SHP77 treated with DMSO at 0.1 percent for 48 hours (cell line): ENCODE measurements at places on chromosomes 6 and 20.
A peak's percentile ranks its signal among the peaks of the same experiment; 100 is the strongest.

DNA sequence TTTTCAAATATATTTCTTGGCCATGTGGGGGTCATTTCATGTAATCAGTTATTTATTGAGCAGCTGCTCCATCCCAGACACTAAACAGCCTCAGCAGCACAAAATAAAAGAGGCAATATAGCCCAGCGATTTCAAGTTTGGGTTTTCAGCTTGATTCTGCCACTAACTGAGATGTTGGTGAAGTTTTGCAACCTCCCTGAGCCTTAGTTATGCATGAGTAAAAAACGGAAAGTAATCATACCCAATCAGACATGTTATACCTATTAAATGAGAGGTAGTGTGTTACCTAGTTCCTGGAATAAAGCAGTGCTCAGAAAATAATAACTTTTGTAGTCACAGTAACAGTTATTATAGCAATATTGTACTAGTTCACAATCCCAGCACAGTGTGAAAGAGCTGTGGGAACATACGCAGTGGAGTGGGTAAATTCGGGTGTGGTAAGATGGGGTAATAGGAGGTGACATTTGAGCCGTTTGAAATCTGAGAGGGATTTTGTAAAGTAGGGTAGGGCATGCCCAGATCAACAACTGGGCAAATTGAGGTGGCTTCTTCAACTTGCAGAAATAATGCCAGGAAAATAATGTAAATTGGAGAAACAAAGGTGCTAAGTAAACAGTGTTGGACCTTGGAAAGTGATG, 1.5 kb downstream of the SLC9A8 start:
- no peak for DNase-seq

GRCh38 chr20:16404171-16404570, 169.1 kb downstream of the KIF16B start:
- DNase-seq = no peak

GRCh38 chr6:107866606-107867301, 42.6 kb upstream of the SCML4 start:
- peak; percentile 20 for DNase-seq

DNA sequence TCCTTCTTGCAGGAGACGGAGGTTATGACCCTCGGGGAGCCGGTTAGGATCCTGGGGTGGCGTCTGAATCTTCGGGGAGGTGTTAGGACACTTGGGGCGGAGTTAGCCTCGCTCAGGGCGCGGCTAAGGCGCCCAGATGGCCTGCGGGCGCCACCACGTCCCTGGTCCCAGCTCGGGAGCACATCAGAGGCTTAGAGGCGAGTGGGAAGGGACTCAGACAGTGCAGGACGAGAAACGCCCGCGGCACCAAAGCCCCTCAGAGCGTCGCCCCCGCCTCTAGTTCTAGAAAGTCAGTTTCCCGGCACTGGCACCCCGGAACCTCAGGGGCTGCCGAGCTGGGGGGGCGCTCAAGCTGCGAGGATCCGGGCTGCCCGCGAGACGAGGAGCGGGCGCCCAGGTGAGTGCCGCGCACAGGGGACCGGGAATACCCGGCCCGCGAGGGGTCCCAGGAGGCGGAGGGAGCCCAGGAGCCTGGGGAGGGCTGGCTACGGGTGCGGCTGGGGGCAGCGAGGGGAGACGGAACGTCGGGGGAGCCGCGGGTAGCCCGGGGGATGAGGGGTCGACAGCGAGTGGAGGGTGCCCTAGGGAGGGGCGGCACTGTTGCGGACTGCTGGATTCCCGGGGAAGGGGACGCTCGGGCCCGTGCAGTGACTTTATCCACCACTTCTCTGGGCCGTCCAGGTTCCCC, at the start of gene HCK:
HCK (plus strand) TSS at position 153 of the 688 bp plus-strand sequence.
- DNase-seq = no peak

DNA sequence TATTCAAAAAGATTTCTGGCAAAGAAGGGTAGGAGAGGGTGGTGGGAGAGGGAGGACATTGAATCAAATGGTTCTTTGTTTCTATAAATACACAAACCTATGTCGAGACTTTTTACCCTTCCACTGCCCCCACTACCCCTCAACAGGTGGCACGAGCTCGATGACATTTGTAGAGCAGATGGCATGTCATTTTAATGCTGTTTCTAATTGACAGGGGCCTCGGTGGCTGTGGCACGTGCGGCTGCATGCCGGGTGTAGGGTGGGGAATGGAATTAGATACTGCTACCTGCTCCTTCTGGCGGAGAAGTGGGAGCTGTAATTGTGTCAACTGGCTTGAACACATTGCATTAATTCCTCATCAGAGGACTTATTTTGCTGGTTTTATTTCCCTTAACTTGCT, 29.1 kb upstream of the SASH1 start:
- no peak for DNase-seq

DNA sequence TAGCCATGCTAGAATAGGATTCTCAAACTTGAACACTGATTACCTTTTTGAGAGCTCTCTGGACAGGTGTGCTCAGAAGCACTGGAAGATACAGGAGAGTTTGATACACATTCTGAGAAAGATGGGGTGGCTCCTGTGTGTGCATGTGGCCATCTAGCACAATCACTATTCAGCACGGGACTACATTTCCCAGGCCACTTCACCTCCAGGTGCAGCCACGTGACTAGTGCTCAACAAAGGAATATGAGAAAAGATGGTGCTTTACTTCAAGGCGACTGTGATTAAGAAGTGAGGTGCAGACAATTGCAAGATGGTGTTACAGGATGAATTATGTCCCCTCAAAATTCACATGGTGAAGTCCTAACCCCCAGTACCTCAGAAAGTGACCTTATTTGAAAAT, 103.8 kb downstream of the BACH2 start:
- no peak for DNase-seq

DNA sequence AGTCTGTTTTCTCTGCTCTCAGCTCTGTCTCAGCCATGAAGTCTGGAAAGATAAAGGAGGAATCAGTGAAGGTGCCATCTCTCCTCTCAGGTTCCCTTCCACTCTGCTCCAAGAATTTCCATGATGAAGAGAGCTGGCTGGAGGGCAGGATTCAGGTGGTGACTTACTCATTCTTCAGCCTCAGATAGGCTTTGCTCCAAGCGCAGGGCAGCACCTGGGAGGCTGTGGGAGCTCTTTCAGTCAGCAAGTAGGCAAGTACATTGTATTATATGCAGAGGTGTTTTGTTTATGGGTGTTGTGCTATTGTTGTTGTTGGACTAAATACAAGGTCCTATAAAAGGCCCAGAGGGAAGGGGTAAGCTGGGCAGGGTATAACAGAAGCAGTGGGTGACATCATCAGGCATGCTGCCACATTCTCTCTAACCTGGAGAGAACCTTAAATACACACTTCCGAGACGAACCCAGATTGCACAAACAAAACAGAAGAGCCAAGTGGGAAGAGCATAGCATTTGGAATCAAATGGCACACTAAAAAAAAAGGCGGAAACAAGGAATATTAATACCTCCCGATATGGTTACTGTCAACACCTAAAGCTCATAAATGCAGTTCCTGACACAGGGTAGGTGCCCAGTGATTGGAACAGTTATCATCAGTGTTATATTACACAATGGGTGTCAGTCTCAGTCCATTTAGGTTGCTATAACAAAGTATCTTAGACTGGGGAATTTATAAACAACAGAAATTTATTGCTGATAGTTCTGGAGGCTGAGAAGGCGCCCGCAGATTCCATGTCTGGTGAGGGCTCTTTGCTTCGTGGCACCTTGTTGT, 14.5 kb upstream of the PSMG4 start:
- no peak for DNase-seq

GRCh38 chr6:143290206-143290605, 160.3 kb downstream of the ADAT2 start:
- DNase-seq = no peak

- no peak for DNase-seq
Measured at GRCh38 chr6:37570482-37571133, 70.9 kb upstream of the CCDC167 start.

GRCh38 chr6:100810015-100810414, 71.1 kb downstream of the ASCC3 start:
- DNase-seq = no peak

DNA sequence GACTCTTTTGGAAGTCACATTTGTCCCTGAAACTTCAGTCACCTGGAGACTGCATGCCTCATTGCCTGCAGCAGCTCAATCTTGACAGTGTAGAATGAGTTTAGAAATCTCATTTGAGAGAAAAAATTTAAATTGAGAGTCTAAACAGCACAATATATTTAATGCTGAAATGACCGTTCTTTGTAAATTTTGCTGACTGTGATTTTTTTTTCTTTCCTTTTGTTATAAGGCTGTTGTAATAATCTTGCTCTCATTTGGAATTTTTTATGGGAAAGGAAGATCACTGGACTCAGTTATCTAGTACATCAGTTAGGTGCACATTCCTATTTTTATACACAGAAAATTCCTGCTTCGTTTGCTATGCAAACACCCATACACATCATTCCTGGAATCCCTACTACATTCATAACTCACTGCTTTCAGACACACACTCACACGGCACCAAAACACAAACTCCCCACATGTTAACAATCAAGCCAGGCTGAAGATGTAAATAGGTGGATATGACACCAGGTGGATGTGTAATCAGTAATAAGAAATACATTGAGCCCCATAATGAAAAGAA, 43.8 kb downstream of the PTCHD4 start:
- DNase-seq = no peak

- DNase-seq = no peak
Measured at GRCh38 chr6:154738551-154738961, 5.3 kb downstream of the SCAF8 start.

DNA sequence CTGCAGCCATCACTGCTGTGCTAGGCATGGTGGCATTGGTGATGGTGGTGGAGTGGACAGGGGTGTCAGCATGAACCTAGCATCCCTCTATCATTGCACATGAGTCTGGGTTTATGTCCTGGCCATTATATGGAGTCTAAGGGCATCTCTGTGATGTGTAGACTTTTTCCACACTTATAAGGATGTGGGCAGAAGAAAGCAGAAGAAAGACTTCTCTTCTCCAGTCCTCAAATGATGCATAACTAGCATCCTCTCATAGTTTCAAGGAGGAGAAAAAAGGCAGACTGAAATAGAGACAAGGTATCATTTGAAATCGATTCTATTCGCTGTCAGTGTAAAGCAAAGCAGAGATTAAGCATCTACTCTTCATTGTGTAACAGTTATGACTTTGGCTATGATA, 140.0 kb upstream of the ATXN1 start:
- no peak for DNase-seq

DNA sequence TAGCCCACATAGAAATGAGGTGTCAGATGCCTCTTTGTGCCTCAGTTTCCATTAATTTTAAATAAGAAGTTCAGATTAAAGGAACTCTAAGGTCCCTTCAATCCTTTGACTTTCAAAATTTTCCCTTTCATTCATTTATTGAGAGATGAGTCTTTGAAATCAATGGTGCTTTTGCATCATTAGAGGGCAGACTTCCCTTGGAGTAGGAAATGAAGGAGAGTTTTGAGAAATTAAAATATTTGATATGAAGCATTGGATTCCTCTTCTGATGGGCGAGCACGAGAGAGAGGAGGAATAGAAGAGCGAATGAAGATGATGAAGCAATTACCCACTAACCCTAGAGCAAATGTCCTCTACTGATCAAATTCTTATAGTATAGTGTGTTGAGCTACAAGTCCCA, 105.7 kb downstream of the EDN1 start:
- DNase-seq = no peak

DNA sequence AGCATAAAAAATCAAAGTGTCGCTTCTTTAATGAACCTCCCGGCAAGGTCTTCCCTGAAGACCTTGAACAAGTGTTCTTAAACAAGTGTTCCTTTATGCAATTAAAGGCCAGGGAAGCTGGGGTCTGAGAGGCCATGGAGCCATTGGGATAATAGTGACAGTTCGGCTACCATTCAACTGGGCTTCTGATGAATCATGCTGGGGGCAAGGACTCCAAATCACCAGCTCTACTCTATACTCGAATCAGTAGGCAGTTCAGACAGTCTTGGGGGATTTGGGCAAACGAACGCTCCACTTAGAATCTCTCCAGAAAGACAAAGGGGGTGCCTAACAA, 34.7 kb upstream of the EZR start:
- no peak for DNase-seq

- no peak for DNase-seq
Measured at GRCh38 chr6:30344191-30344867, 627 bp upstream of the RPP21 start.

DNA sequence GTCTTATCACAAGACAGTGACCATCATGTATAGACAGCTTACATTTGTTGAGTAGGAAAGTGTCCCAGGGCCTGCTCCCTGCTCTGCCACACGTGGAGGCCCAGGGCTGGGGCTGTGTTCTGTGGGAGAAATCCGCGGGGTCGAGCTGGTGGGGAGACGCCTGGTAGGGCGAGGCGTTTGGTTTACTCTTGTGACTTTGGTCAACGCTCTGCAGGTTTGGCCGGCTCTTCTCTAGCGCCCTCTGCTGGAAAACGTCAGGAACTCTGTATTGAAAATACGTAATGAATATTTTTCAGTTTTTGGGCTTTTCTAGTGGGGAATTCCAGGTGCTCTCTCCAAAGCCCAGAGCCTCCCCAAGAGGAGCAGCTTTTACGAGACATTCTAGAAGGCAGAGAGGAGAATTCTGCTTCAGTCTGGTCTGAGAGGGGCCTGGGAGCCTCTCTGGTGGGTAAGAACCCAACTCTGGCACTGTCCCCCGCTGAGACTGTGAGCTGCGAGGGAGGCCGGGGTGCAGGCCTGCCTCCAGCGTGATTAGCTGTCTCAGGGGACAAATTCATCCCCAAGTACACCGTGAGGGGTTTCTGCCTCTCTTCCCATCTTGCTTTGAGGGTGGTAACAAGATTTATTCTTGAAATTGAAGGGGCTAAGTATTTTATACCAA, 112.6 kb upstream of the RALGAPA2 start:
- DNase-seq = peak; percentile 56

DNA sequence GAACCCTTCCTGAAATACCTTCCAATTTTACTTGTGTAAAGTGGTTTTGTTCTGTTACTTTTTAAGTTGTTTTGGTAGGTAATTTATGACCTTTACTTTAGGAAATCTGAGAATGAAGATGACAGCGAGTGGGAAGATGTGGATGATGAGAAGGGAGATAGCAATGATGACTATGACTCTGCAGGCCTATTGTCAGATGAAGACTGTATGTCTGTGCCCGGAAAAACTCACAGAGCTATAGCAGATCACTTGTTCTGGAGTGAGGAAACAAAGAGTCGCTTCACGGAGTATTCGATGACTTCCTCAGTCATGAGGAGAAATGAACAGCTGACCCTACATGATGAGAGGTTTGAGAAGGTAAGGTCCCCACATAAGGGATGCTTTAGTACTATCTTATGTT, 6.6 kb upstream of the ZC2HC1B start:
- no peak for DNase-seq
